HTR-8/SVneo (cell line): ENCODE measurements at places on chromosomes 11 and 22.

DNA sequence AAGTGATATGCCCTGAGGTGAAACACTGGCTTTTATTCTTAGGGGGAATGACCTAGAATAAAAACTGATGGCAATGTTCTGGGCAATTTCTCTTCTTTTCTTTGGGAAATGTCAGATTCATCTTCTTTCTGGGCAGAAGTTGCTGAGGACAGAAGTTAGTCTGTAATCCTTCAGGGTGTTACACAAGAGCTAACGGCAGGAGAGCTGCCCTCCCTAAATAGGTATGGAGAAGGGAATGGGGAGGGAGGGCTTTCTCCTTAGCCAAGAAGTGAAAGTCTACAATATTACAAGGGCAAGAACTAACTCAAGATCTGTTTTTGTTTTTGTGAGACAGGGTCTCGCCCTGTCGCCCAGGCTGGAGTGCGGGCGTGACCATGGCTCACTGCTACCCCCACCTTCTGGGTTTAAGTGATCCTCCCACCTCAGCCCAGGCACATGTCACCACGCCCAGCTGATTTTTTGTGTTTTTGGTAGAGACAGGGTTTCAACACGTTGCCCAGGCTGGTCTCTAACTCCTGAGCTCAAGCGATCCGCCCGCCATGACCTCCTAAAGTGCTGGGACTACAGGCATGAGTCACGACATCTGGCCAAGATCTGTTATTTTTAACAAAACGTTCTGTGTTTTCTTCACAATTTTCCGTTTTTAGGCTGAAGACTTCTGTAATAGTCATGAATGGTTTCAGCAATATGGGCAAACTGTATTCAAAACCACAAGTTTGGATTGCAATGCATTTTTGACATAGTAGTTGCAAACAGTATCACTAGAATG, 7.2 kb downstream of the PIWIL4 start:
- no peak for DNase-seq

DNA sequence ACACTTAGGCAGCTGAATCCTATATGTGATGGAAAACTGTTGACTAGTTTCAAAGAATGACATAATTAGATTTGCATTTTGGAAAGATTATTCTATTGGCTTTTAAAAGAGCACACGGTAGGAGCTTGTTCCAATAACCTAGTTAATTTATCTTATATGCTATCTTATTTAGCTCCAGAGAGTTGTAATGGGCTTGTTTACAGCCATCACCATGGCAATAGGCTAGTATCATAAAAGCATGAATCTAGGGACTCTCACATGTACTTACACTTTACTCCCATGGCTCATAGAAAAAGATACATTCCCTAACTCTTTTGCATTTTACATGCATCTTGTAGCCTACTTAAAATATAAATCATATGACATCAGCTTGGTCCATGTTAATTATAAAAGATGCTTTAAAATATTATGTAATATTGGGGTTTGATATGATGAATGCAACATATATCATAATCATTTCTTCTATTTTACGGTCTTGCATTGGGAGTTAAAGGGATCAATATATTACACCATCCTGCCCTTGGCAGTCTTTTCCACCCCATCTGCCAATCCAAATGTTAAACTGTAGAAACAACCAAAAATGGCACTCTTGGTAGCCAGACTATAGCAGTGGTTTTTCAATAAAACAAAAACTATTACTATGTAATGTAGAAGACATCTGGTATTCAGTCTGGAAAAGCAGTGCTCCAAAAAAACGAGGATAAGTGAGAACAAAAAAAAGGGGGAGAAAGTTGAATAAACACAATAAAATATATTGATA, 2254.0 kb downstream of the LRRC4C start:
- no peak for DNase-seq

GRCh38 chr11:17775507-17776211, 41.1 kb downstream of the KCNC1 start:
- no peak for DNase-seq

DNA sequence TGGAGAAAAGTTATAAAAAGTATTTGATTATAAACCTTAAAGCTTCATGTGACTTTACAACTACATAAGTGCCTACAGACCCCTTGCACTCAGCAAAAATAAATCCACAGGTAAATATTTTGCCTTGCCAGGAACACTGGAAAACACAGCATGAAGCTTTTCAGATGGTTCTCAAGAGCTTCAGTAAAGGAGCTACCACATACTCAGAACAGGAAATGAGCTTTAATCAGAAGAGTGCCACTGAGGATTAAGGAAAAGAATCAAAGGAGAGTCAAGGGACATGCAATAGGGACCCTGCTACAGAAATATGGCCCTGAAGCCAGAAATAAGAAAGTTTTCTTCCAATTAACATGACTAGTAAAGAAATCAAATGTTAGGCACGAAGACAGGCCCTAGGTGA, 1.2 kb downstream of the CASP1 start:
- no peak for DNase-seq
